NCI-H2081 treated with DMSO at 0.1 percent for 48 hours (cell line): ENCODE measurements at places on chromosomes 2 and 18.

DNA sequence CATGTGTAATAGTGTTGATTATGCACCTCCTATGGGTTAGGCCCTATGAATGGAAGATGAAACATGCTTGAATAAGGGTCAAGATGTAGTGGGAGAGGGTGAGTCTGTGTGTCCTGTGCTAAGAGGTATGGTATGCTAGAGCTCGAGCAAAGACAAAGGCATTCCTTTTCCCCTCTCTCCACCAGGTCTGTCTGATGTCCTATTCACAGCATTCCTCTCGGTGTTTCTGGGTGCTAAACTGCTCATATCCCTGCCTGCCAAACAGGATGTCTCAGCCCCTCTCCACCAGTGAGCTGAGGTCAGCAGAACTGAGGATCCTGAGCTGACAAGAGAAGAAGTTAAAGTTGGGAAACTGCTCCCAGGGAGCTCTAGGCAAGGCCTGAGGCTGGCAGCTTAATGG lies 344.9 kb downstream of the TSN start:
- no peak for DNase-seq

DNA sequence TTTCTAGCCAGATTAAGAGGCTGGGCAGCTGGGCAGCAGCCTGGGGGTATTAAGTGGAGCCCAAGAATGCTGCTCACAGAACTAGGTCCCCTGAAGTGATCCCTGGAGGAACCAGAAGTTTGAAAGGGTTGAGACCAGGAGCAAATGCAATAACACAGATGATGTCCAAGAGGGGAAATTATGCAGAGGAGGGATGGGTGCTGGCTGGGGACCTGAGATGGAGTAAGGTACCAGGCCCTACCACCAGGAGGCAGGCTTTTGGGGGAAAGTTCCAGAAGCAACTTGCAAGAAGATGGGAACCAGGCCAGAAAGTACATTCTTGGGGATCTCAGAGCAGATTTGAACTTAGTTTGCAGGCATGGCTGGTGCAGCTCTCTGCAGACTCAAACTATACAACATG lies 175.1 kb downstream of the NCK2 start:
- DNase-seq, result no peak

GRCh38 chr18:3595369-3596273 lies 145.6 kb downstream of the TGIF1 start:
- no peak for DNase-seq

GRCh38 chr2:45610281-45611019 lies 617 bp downstream of the SRBD1 start:
- peak; percentile 21 for DNase-seq

GRCh38 chr2:84904717-84905174 lies 710 bp upstream of the TMSB10 start:
- DNase-seq, result no peak

DNA sequence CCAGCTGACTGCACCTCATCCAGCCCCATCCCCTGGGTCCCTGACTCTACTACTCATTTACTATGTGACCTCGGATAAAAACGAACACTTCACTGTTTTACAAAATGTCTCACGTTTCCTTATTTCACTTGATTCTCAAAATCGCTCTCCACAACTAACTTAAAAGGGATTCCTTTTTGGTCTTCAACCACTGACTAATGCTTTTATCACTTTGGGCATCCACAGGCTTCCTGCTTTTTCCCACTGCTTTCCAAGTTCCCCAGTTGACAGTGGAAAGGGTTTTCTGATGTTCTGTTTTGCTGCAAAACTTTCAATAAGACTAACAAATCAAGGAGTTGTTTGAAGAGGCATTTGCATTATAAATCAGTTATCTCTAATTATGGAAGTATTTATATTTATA lies 24.1 kb downstream of the EIF2AK3 start:
- DNase-seq, result no peak

GRCh38 chr18:13642440-13642827 lies 83.9 kb downstream of the FAM210A start:
- no peak for DNase-seq

GRCh38 chr2:86035883-86036668 lies 69.6 kb downstream of the POLR1A start:
- peak; percentile 92 for DNase-seq

- no peak for DNase-seq
Observed at GRCh38 chr2:149430743-149431736, 100.7 kb downstream of the LYPD6 start.

DNA sequence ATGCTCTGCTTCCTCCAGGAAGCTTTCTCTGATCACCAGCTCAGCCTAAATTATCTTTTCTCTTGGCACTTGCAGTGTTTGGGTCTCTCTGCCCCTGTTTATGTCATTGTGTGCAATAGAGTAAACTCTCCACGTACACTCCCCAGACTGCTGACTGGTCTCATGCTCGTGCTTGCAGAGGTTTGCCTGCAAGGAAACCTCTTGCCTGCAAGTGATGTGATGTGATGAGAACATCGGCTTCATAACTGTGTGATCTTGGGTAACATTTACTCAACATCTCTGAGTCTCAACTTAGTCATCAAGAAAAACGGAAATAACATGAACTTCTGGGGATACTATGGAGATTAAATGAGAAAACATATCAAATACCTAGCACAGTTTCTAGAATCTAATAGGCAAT lies 92.3 kb downstream of the BIN1 start:
- DNase-seq, result no peak

- DNase-seq, result no peak
Observed at GRCh38 chr2:46239175-46239846, 57.9 kb upstream of the EPAS1 start.

- DNase-seq, result no peak
Observed at GRCh38 chr2:40450066-40450795, 1.7 kb downstream of the SLC8A1 start.

DNA sequence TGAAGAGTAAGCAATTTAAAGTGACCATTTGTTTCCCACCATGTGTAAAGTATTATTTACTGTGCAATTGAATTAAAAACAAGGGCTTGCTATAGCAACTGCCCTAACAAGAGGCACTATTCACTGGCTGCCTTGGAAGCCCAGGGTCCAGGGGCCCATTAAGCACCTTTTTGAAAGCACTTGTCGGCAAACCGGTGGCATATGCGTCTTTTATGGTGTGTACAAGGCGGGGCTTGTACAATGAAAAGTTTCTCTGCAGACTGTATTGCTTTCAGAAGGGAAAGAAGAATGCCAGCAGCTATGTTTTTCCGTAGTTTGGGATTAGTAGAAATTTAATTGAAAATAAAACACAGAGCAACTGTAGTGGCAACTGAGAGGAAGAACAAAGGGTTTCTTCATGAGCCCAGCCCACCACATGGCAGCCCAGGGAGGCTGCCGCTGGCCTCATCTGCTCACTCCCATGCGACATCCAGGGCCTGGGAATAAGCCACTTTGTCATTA lies 279.5 kb upstream of the PARD3B start:
- peak; percentile 38 for DNase-seq

DNA sequence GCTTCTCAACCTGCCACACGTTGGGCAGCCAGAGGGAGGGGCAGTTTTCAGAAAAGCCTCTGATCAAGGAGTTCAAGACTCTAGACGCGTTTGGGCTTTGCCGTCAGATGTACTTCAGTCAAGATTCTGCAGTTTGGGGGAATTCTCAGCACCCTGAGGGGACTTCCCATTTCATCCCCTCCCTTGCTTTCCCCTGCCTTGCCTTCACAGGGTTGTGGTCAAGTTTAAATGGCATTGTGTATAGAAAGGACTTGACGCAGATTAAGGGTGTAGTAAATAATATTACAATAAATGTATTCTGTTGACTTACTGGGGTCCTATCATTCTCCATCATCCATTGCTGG lies 198.3 kb upstream of the NABP1 start:
- no peak for DNase-seq

DNA sequence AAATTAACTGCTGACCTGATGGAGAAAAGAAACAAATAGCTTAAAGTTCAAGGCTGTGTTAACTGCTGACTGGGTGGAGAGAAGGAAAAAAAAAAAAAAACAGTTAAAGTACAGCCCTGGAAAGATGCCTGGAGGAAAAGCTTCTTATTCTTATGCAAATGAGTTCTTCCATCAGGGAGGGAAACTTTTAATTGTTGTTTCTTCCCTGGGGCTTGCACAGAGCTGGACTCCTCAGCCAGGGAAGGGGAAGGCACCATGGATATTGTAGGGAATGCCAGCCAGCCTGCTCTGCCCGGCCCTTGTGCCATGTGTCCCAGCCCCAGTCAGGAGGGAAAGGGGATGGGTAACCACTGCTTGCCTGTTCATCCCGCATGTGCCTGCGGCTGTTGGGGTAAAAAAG lies 833.1 kb upstream of the CRIM1 start:
- DNase-seq, result no peak

DNA sequence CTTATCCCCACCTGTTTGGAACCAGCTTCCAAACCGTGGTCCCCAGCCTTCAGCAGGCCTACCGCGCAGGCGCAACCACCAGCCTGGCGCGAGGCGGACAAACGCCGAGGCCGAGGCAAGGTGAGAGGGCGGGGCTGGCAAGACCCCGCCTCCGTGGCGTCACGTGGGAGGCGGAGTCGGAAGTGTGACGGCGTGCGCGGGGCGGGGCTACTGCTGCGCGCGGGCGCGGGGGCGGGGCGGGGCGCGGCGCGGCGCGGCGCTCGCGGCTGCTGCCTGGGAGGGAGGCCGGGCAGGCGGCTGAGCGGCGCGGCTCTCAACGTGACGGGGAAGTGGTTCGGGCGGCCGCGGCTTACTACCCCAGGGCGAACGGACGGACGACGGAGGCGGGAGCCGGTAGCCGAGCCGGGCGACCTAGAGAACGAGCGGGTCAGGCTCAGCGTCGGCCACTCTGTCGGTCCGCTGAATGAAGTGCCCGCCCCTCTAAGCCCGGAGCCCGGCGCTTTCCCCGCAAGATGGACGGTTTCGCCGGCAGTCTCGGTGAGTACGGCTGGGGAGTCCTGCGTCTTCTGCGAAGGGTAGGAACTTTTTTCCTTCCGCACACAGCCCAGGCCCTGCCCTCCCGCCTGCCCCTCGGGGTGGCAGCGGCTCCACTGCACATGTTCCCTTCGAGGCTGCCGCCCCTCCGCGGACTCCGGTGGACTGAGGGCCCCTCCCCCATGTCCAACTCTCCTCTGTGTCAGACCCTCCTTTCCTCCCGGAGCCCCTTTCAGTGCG lies at the start of gene EML4:
Gene EML4, plus strand, starts transcription at position 254 of the 774 bp plus-strand sequence. Its CDS starts 259 bp downstream, at position 513.
- peak; percentile 40 for DNase-seq

- DNase-seq, result no peak
Observed at GRCh38 chr2:170052151-170052550, 125.8 kb upstream of the MYO3B start.

DNA sequence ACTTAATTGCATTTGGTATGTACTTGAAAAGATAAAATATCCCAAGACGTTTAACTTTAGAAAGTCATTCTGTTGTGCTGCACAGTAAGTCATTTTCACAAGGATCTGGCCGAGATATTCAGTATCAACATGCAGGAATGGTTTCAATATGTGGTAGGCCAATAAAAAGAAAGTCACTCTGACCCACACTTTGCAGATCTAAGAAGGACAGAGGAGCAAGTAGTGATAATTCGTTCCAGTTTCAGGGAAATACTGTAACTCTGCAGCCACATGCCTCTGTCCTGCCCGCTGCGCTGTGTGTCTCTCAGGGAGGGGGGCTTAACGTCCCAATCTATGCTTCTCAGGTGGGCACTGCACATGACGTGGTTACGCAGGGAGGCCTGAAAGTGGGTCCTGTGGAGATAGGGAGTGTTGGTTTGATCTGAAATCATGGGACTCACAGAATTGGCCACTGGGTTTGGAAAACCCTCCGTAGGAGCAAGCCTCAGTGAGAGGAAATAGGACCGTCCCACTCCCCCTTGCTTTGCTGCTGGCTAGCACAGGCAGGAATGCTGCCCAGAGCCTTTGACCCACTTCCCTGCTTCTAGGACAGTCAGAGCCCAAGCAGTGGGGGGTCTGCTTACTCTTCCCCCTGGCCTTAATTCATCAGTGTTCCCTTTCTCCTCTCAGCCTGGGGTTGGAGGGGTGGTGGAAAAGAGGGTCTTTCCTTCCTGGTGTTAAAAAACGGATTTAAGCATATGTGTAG lies 314.7 kb upstream of the SPRED2 start:
- no peak for DNase-seq

GRCh38 chr2:135701442-135701841 lies 40.2 kb upstream of the UBXN4 start:
- no peak for DNase-seq

GRCh38 chr18:40607542-40608148 lies 1347.4 kb upstream of the PIK3C3 start:
- DNase-seq, result peak; percentile 12
